Stimulated activated CD8-positive, alpha-beta memory T cell treated with anti-CD3 and anti-CD28 coated beads, Interleukin-15, amount 100 ng/mL, for 1 hour (primary cell): ENCODE measurements at places on chromosomes 12 and 14.
A peak's percentile ranks its signal among the peaks of the same experiment; 100 is the strongest.

DNA sequence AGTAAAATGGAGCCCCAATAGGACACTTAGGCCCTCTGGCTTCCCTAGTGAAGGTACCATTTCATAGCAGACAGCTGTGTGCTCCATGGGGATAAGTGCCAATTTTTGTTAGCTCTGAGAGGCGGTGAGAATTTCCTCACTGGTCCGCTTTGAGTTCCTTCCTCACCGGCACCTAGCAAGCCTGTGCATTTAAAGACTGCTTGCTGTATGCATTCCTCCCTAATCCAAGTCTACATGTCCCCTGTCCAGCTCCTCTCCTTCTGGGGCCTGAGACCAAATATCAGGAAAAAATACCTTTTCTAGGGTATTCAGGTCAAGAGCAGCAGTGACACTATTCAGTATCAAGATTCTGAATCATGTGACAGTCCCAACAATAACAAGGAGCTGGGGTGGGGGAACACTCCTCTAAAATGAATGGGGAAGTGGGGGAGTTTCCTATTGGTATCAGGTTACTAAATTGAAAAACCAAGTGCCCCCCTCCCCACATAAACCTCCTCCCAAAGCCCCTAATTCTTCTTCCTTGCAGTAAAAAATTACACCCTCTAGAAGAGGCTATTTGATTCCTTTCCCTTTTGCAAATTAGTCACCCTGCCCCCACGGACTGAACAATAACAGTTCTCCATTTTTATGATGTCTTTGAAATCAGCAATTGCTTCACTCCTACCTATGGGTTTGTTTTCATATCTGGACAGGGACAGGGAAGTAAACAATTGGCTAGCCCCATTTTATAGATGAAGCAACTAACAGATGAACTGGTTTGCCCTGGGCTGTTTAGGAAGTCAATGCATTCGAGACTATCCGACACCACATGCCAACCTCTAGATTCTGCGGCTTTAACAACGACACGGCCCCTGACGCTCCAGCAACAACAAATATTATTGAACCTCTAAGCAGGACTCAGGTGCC is 28.9 kb downstream of the BCL11B start:
- DNase-seq = no peak

GRCh38 chr12:76962099-76962498 is 83.3 kb upstream of the CSRP2 start:
- no peak for DNase-seq

GRCh38 chr12:1059162-1059561 is 68.1 kb downstream of the ERC1 start:
- no peak for DNase-seq

DNA sequence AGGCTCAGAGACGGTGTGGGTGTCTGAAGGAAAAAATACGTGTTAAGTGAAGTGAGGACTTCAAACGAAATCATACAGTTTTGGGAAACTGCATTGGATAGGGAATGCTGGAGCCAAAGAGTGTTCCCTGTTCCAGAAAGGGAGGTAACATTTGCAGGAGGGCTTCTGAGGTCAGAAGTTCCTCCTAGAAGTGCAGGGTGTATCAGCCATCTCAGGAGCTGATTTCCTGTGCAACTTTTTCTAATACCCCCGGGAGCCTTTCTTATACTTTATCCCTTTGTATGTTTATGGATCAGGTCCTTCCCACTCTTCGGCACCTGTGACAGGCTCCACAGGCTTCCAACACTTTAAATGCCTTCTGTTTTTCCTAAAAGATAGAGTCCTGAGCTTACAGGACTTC is 24.9 kb downstream of the ZNF664 start:
- no peak for DNase-seq

DNA sequence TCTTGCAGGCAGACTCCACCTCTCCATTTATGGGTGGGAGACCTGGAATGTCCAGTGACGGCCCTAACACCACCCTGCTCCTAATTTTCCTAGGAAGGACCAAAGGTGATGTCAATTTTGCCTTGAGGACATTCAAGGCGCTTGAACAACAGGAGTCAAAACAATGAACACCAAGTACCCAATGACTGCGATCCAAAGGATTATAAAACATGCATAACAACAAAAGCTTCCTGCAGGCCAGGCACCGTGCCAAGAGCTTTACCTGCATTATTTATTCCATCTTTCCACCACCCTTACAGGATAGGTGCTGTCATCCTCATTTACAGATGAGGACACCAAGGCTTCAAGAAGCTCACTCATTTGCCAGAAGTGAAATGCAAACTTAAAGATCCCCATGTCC is 15.2 kb upstream of the FOXN3 start:
- no peak for DNase-seq

GRCh38 chr12:13362260-13362841 is 165.8 kb downstream of the EMP1 start:
- peak; percentile 9 for DNase-seq

GRCh38 chr14:61574514-61574807 is 120.9 kb upstream of the HIF1A start:
- no peak for DNase-seq

DNA sequence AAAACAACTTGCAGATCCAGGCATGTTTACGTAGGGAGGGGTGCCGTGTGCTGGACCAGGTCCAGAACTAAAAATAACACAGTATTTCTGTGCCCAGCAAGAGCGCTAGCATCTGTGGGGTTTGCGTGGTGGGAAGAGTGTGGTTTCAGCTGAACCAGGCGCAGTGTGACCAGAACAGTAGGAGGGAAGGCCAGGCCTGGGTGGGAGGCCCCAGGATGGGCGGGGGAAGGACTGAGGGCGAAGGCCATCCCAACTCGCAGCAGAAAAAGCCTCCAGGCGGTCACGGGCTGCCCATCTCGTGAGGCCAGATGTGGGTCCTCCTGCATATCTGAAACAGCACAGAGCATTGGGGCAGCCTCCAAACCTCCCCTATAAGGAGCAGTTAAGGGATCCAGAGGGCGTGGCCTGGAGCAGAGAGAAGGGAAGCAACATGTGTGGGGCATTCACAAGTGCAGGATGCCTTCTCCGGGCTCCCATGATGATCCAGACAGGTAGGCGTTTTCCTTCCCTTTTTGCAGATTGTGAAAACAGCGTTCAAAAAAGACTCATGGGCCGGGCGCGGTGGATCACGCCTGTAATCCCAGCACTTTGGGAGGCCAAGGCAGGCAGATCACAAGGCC is 17.8 kb upstream of the CD9 start:
- DNase-seq = no peak

DNA sequence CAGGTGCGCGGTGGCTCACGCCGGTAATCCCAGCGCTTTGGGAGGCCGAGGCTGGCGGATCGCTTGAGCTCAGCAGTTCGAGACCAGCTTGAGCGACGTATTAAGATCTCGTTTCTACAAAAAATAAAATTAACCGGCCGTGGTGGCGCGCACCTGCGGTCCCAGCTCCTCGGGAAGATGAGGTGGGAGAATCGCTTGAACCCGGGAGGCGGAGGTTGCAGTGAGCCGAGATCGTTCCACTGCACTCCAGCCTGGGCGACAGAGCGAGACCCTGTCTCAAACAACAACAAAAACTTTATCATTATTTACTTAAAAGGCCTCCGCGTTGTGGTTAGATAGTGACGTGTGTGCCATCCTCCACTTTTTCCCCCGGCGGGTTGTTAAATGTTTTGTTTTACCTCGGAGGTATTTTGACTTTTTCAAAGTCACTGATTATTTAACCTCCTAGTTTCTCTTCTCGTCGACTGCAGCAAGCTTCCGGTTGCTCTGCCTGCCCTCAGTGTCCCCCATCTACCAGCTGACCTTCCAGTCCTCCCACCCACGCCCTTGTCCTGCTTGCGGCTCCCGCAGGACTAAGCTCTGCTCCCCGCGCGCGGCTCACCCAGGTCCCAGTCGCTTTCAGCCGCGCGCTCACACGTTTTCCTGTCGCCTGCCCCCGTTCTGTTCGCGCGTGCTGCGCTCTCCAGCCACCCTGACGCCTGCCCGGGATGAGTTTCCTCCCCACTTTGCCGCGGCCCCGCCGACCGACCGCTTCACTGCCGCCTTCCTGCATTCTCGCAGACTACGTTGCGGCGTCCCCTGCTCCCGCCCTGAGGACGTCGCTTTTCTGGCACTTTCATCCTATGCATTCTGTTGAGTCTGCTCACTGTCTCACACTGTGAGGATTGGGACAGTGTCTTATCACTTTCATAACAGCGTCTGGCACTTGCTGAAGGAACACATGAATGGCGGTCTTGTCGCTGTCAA is 1.2 kb upstream of the SCAF11 start:
- peak; percentile 29 for DNase-seq
